ENCODE measurements at places on chromosomes 11 and 22.
A peak's percentile ranks its signal among the peaks of the same experiment; 100 is the strongest.

DNA sequence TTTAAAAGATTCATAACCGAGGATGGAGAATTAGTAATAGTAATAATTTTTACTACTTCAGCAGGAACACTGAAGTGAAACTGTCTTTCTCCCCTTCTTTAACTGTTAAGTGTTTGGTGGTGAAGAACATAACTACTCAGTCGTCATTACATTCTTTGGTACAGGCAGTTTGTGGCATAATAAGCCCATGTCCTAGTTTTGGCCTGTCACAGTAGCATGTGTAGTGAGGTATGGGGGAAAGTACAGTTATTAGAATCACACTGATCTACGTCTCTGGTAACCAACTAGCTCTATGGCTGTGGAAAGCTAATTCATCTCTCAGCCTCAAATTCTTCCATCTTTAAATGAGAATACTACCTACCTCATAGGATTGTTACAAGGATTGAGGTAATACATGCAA is 71.8 kb downstream of the RBFOX2 start:
- DNase-seq: no peak

DNA sequence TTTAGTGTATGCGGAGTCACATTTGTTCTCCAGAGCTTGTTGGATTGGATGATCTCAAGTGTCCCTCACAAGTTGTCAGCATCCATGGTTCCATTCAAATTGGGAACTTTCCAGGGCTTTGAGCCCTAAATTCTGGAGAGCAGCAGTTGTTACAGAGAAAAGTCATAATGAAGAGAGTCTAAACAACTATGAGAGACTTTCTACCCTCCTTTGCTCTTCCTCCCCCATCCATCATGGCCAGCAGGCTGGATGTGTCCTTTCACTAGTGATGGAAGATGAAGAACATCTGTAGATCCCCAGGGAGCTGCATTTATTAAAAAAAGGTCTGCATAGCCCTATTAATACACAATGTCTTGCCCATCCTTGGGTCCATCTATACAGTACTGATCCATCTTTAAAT is 129.6 kb upstream of the TIMP3 start:
- no peak for DNase-seq

GRCh38 chr11:81987829-81988472 is 745.7 kb downstream of the FAM181B start:
- no peak for DNase-seq

- DNase-seq: no peak
Observed at GRCh38 chr11:116782728-116783127, 5.1 kb downstream of the ZPR1 start.

- no peak for DNase-seq
Observed at GRCh38 chr11:76175783-76176182, 30.5 kb downstream of the WNT11 start.

GRCh38 chr11:134347441-134347840 is 15.7 kb downstream of the GLB1L2 start:
- DNase-seq: no peak

GRCh38 chr22:39361496-39361895 is 11.7 kb downstream of the SYNGR1 start:
- no peak for DNase-seq

DNA sequence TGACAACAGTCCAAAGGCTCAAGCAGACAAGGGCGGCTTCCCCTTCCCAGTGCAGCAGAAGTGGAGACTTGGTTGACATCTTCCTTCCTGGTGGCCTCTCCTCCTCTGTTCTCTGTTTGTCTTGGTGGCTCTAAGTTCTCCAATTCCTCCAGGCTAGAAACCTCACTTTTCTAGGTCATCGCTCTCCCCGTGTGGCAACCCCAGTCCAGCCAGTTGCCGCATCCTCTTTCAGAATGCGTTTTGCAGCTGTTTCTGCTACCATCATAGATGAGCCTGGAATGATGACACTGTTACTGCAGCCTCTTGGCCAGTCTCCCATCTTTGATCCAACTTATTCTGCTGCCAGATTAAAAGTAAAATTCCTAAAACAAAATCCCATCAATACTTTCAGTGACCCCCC is 201.5 kb downstream of the TRIM29 start:
- no peak for DNase-seq

- DNase-seq: no peak
Observed at GRCh38 chr22:49850959-49851802, 2.5 kb upstream of the ZBED4 start.

DNA sequence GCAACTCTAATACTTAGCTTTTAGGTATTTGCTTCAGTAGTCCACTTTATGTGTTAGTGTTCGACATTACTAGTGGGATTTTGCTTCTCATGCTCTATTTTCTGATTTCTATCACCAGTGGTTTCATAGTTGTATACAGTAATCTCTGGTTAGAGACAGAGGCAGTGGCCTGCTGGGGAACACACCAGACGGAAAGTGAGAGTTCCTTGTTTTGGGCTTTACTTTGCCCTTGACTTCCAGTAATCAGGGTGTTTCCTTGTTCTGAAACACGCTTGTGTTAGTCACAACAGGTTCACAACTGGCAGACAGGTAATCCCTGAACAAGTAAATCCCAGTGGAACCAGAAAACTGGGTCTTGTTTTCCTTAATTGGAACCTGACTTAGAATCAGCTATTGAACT is 56.0 kb downstream of the PACS1 start:
- no peak for DNase-seq

- no peak for DNase-seq
Observed at GRCh38 chr11:15291885-15292284, 177.2 kb downstream of the INSC start.

DNA sequence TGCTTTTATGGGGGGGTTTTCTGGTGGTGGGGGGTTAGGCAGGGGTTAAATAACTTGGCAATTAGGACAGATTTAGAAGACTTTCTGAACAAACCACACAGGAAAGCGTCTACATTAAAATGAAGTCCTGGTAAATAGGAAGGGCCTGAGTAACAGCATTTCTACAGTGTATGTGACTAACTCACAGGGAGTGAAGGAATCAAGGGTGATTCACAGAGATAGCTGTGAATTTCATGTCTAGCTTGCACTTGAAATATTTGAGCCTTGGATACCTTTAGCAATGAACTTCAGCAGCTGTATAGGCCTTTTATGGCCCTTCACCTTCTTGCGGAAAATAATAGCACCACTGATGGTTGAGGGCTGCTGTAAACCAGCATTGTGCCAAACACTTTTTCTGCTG is 26.1 kb upstream of the LDHA start:
- peak; percentile 92 for DNase-seq

DNA sequence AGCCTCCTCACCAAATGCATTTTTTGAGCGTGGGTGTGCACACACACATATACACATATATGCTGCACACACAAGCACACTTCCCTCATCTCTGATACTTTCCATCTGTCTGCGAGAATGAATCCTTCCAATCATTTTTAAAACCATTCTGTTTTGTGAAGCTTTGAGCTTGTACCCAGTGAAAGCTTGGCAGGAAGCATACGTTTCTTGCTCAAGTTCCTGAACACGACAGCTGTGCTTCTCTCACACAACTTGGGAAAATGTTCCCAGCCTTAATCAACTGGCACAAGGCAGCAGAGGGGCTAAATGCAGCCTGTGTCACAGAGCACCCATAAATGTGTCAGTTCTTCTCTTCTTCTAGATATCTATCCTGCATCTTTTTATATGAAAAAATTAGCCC is 524.0 kb upstream of the KIRREL3 start:
- DNase-seq: no peak

DNA sequence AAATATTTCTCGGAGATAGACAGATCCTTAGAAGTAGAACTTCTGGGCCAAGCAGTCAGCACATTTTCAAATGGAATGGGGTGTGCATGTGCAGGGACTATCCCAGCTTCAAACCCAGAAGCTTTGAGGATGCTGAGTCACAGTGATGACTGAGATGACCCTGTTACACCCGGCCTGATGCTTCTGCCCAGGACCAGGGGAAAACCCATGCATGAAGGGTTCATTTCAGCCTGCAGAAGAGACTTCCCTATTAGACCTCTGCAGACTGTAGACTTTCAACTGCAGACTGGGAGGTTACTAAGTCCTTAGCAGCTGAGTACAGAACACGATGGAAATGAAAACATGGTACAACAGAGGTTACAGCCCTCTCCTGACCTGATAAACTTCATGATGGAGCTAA is 3.6 kb upstream of the OR2AT4 start:
- peak; percentile 2 for DNase-seq

DNA sequence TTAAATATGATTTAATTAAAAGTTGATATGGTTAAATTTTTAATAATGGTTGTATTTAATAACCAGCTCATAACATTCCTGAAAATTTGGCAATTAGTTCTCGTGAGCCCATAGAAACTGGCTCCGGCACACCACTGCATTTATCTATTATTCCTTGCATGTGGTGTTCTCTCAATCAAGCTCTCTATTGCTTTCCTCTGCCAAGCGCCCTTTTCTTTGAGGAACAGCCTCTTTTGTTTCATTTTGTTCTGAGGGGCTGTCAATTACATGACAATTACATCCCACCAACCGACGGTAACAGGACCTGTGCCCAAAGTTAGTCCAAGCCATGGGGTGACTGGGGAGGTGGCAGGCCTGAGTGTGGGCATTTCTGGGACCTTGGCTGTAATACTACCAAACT is 8.1 kb downstream of the C11orf91 start:
- no peak for DNase-seq

GRCh38 chr11:3684129-3684818 is 13.1 kb upstream of the CHRNA10 start:
- DNase-seq: no peak

DNA sequence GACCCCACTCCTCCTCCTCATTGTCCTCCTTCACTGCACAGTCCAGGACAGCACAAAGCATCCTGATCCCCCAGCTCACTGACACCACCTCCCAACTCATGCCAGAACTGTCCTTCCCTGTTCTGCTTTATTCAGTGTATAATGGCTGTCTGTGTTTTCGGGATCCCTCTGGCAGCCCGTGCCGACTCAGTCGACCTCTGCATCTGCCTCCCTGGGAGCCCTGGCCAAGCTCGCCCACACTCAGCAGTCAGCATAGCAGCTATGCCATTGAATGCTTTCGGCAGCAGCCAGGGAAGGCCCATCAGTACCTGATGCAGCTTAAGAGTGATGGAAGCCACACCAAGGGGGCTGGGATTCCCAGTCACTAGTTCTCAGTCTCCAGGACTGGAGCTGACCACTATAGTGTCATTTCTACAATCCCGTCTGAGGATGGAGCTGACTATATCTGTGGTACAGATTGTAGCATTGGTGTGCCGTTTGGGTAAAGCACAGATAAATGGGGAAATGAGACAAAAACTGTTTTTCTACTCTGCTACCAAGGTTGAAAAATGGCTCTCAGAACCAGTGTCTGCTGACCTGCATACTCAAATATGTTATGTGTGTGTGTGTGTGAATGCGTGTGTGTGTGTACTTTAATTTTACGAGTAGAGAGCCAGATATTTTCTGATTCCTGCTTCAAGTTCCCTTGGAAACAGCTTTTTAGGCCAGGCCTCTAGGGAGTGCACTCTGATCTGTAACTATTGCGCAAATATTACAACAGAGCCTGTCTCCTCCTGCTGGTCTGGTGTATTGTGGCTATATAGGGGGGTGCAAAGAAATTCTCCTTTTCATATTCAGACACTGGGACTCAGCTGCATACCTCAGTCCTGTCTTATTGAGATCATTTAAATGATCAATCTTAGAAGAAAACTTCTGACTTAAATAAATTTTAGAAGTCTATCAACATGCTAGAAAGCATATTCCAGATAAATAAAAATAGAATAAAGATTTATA is 78.8 kb upstream of the TOP3B start:
- no peak for DNase-seq

- DNase-seq: no peak
Observed at GRCh38 chr11:81895258-81895657, 838.4 kb downstream of the FAM181B start.

GRCh38 chr11:68855205-68855981 is 13.7 kb upstream of the CPT1A start:
- DNase-seq: peak; percentile 63

GRCh38 chr11:11620173-11620920 is 1.5 kb downstream of the GALNT18 start:
- DNase-seq: peak; percentile 28

DNA sequence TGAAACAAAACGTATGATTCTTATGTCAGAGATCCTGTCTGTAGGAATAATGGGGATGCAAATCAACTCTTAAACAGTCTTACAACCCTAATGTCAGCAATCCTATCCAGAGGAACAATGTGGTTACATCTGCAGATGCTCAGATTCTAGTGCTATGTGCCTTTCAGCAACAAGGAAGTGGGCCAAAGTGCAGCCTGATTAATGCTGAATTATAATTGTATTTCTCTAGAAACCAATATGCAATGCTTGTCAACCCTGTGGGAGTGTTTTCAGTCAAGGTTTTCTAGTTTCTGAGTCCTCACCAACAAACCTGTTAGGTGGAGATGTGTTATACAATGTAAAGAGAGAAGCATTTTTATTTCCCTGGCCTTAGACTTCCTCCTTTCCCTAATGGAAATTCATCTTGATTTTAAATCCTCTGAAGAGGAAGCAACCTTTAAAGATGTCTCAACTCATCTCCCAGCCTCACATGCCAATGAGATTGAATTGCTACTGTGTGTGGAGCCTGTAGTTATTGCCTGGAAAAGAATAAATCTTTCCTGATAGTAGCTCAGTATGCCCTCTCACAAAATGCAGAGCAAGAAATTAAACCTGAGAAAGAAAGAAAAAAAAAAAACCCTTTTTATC is 26.2 kb upstream of the TMEM123 start:
- no peak for DNase-seq

DNA sequence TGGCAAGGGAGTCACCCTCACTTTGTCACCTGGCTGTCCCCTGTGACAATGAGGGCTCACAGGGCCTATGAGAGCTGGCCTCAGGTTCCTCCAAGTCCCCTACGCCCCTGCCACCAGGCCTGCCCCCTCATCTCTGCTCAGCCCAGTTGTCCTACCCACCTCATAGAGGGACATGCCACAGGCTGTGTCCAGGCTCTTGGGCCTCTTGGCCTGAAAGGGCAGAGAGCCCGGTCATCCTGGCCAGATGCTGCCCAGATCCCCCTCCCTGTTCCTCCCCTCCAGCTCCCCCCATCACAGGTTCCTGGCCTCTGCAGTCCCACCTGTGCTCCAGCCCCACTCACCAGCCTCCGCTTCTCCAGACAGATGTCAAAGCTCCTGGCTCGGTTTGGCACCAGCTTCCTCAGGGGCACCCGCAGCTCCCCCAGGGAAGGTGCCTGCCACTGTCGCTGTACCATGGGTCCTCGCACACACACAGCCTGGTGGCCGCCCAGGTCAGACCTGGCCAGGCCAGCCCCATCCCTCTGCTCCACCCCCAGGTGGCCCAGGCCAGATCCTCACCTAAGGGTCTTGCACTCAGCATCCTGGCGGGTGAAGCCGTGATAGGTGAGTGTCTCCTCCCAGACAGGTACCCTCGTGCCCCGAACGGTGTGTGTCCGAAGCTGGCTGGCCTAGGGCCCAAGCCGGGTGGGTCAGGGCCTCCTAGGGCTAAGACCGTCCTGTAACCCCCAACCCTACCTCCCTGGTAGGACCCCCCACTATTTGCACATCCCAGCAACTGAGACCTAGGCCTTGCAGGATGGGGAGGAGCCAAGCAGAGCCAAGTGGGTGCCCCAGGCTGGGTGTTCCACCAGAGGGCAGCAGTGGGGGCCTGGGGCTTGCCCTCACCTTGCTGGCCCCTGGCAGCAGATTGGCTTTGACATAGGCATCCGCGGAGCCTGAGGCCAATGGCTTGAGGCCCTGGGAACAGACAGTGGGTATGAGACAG is 8.3 kb downstream of the NDUFV1 start:
- DNase-seq: peak; percentile 55
